ENCODE measurements at places on chromosomes 7 and 10. TPM values are rescaled to one million over a fixed set of nuclear protein-coding genes. Genes with fewer than 3 reads are reported as not detected.

The SHTN1 gene
- 7.4 TPM for total RNA-seq

The HOXA5 gene
- 6.1 TPM for total RNA-seq

The OPN4 gene
- total RNA-seq: not detected

The KIFBP gene
- 25.8 TPM for total RNA-seq

The FGL2 gene
- 7.4 TPM for total RNA-seq

The WDFY4 gene
- total RNA-seq: 6.4 TPM

DNA sequence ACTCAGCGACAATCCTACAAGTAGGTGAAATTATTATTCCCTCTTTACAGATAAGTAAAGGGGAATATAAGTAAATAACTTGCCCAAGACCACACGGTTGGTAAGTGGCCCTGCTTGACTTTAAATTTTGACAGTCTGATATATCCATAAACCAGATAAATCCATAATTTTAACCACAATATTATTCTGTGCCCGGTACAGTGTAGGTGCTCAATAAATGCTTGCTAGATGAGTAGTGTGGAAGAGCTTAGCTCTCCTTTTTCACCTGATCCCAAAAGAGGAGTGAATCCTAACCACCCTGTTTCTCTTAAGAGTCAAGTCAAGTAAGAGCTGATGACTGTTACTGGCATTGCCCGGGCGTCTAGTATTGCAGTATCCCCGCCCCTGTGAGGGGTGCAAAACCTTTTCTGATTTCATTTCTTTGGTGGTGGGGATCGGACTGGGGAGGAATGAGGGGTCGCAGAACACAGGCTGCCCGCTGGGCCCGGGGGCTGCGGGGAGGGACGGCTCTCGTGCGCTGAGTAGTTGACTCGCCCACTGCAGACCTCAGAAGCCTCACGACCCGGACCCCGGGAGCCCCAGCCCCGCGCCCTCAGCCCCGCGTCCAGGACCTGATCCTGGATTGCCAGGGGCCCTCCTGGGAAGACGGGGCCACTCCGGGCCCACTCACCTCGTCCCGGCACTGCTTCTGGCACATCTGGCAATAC lies 490 bp downstream of the KIN start:
- DNase-seq: peak; percentile 87

DNA sequence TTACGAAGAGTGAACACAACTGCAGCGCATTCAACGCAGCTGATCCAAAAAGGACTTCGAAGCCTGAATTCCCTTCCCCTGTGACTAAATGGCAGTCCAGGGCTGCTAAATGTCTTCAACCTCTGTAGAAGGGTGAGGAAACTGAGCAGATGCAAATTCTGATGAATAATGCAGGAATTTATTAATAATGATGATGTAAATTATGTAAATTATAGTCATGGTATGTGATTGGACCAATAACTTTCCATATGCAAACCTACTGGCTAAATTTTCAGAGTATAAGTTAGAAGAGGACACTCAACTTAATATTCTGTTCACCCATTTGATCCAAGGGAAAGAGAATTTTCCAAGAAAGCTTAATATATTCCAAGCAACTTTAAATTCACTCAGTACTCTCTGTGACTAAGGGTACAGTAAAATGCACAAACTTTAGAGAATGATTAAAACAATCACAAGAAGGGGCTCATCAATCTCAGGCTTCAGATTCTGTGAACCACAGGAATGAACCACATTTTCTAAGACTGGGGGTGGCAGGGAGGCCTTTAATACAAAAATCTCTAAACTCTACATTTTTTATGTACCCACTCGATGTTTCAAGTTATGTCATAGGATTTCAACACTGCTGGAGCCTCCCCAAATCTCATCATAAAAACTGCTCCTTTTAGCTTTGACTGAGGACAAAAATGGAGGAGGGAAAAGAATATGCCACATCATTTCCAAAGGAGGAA lies 3.5 kb downstream of the FGFR2 start:
- no peak for DNase-seq

- no peak for DNase-seq
Measured at GRCh38 chr10:11668847-11669610, 57.6 kb upstream of the USP6NL start.

- no peak for DNase-seq
Measured at GRCh38 chr7:121500360-121501058, 104.4 kb upstream of the FAM3C start.

DNA sequence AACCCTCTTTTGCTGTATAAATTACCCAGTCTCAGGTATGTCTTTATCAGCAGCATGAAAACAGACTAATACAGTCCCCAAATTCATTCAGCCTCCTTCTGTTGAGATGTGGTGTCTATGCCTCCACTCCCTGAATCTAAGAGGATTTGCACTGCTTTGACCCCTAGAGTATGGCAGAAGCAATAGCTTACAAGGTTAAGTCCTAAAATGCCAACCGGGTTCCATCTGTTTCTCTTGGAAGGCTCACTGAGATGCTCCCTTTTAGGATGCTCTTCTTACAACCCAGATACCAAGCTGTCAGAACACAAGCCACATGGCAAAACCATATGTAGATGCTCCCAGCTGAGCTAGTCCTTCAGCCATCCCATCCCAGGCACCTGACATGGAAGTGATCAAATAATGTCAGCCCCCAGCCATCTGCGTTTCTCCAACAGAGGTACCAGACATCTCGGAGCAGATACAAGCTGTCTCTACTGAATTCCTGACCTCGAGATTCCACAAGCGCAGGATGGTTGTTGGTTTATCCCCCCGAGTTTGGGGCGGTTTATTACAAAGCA lies 20.2 kb downstream of the CALN1 start:
- peak; percentile 58 for DNase-seq

- DNase-seq: no peak
Measured at GRCh38 chr10:13693783-13694700, 107.3 kb downstream of the PRPF18 start.

DNA sequence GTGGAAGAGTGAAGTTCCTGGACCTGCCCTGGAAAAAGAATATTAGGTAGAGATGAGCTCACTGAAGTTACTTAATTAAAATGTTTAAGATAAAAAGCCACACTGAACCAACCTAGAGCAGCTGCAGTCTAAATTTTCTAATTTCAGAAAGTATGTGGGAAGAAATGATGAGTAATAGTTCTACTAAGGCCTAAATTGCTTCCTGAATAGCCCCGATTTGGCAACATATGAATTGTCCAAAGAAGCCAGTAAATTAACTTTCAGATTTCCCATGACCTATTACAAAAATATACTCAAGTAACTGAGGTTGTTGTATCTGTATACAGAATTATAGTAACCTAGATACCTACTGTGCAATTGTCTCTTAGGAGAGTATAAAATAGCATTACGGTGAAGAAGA lies 312.6 kb downstream of the IPMK start:
- DNase-seq: no peak

DNA sequence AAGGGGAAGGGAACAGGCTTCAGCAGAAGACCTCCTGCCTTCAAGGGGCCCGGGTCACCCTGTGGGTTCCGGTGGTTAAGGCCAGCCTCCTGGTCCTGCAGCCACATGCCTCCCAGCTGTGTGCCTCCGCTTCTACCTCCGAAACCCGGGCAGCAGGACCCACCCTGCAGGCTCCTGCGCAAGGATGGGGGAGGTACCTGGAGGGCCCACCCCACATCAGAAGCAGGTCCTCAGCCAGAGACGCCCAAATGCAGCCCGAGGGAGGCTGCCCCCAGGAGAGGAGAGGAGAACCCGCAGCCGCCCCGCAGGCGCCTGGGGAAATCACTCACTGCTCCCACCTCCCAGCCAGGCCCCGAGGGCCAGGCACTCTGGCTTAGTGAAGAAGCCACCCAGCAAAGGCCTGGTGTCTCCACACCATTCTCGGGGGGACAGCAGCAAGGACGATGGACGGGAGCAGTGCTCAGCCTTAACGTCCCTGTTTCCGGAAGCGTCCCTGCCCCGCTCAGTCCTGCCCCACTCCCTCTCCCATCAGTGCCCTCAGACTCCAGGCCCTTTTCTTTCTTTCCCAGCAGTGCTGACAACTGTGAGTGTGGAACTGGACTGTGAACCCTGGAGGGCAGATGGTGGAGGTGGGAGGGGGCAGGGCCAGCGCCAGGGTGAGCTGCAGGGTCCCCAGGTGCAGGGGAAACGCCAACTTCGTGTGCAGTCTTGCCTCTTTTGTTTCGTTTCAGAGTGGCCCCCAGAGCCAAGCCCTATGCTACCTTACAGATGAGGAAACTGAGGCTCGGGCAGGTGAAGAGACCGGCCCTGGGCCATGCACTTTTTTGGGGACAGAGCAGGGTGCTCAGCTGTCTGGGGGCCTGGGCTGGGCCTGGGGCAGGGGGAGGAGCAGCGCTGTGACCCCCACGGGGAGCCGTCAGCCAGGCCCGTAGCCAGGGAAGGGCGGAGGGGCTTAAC lies 138.0 kb downstream of the FAM53B start:
- no peak for DNase-seq

DNA sequence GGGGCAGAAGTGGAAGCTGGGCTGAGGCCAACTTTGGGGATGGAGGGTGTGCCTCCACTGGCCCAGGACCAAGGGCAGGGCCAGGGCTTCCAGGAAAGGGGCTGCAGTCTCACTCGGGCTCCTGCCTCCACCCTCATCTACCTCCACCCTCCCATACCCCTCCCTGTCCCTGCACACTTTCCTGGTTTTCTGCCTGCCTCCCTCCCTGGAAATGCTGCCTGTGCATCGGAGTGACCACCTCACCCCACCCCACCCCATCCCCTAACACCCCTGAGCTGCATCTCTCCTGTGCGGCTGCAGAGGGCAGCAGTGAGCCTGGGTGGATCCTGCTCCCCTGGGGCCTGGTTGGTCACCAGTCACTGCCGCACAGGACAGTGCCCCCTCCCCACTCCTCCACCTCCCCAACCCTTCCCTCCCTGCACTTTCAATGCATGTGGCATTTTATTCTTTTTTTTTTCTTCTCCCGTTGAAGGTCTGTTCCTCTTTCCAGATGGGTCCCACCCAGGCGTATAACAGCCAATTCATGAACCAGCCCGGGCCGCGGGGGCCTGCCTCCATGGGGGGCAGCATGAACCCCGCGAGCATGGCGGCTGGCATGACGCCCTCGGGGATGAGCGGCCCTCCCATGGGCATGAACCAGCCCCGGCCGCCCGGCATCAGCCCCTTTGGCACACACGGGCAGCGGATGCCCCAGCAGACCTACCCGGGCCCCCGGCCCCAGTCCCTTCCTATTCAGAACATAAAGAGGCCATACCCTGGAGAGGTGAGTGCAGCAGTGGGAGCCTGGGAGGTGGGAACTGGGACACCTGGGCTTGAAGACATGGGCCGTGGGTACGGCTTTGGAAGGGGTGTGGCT lies 54.1 kb upstream of the PPIF start:
- DNase-seq: no peak

DNA sequence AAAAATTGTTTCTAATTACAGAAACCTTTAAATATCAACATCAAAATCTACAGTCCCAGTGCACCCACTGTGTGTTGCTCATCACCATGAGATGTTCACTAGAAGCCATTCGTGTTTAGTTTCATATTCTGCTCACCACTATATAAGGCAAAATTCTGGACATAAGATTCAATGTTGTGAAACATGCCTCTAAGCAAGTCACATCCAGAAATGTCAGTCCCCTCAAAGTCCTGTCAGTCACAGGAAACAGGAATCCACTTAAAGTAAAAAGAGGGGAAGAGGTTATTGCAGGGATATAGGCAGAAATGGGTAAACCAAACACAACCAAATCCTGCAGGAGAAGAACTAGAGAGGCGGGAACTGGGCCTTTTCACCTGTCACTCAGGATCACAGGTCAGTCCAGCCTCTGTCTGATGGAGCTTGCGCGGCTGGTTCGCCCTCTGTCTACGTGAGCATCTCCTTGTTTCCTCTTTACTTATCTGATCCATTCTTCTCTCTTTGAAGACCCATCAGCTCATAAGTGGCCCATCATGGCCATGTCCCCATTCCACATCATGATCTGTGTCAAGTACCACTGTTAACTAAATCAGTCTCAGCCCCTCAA lies 58.4 kb downstream of the MYPN start:
- DNase-seq: no peak

DNA sequence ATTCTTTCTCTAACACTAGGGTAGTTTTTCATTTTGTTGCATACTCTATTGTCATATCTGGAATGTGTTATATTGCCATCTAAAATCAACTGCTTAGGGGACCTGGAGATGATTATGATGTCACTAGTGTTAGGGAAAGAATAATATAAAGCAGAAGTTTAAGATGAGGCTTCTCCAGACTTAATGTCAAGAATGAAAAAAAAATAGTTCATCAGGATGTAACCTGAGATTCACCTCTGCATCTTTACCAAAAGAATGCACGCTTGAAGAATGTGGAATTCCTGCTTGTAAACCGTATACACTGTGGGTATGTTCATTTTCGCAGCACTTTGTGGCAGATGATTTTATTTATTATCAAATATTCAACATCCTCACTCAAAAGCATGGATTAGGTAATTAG lies 184.6 kb downstream of the ST7 start:
- DNase-seq: no peak

DNA sequence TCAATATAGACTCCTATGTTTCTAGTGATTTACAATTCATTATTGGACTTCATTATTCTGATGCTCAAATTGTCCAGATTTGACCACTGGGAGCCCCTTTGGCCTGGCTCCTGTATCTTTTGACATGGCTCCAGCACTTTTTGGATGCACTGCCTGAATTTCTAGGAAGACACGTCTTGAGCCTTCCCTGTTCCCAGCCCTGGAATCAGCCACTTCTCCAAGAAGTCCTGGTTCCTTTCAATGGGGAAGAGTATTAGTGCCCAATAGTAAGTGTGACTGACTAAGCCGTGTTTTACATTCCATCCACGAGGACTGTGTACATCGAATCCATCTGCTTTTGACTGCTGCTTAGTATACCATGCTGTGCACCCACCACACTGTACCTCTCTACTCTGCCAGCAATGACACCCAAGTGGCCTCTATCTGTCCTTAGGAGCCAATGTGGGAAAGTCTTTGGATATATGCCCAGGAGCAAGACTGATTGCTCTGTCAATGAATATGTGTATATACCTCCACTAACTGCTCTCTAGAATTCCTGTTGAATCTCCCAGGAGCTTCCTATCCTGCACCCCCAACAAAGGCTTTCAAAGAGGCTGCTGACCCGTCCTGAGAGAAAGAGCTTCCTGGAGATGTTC lies 23.2 kb upstream of the NPFFR1 start:
- no peak for DNase-seq

DNA sequence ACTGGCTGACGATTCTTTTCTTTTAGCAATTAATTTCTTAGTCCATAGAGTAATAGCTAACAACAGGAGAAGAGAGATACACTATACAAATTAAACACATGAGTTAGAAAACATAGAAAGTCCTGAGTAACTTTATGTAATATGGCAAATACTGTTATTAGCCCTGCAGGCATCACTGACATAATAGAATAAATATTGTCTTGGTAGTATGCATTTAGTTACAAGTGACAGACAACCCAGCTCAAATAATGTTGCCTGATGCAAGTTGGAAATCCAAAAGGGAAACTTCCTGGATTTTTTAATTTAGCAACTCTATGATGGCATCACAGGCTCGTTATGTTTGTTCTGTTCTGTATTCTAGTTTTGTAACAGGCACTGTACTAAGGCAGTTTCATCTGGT lies 95.1 kb downstream of the DKK1 start:
- DNase-seq: no peak

GRCh38 chr10:43360086-43360485 lies 11.3 kb upstream of the FXYD4 start:
- DNase-seq: no peak

Measured in vagina (tissue), 2 donors.